Liver (tissue), 10 donors: ENCODE measurements at places on chromosomes 16 and 17.

DNA sequence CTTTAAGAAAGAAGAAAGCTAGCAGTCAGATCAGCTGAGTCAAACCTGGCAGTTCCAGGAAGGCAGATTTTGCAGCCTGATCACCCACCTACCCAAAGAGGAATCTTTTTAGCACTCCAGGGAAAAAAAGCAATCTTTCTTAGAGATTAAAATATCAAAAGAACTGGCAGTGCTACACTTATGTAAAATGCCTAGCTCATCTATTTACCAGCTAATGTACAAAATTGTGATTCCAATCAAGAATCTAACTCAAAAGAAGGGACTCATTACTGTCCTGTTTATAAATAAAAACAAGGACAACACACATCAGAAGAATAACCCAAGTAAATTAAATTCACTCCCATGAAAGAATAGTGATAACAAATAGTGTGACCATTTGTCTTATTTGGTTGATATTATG lies 222.4 kb upstream of the ERCC4 start:
- no peaks in the 10 kb centered on the region for H3K27me3 ChIP-seq
- DNase-seq = no peak
- no peak overlapping the region for H3K4me3 ChIP-seq
- no peak overlapping the region for H3K27ac ChIP-seq

DNA sequence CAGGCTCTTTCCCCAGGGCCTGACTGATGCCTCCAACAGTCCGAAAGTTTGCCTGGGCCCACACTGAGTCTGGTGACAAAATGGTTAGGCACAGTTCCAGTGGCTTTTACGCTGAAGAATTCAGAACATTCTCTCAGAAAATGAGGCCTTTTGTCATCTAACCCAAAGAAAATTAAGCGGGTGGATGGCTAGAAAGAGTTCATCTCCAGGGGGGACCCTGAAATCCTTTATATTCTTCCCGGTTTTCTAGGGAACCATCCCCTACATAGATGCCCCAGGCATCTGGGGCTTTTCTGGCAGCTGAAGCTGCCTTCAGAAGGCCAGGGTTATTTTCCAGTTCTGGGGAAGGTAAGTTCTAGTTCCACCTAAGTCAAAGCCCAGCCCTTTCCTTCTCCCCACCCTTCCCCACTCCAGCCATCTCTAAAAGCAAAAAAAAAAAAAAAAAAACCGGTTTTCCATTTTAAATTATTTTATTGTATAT lies 2.2 kb downstream of the RASD1 start:
- peak overlapping the region; percentile 9 for H3K27ac ChIP-seq
- H3K27me3 ChIP-seq = no peaks in the 10 kb centered on the region
- DNase-seq = no peak
- peak overlapping the region; percentile 56 for H3K4me3 ChIP-seq

- no peak overlapping the region for H3K4me3 ChIP-seq
- H3K4me1 ChIP-seq = peaks cover 25% of the 10 kb centered on the region
- H3K27me3 ChIP-seq = peaks cover 5% of the 10 kb centered on the region
Observed at GRCh38 chr17:56598466-56598865, 5.0 kb downstream of the NOG start.

DNA sequence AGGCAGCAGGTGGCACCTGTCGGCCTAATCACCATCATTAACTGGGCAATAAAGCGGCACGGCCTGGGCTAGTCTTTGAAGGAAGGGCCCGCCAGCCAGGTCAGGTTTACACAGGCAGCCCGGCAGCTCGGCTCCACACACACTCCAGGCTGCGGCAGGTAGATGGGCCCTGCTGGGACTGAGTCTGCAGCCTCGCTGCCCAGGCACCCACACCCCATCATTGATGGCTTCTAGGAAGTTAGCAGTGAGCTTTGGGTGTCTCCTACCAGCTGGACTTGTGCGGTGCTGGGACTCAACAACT lies 6.8 kb upstream of the FOXN1 start:
- no peak overlapping the region for H3K27ac ChIP-seq
- DNase-seq = no peak
- no peaks in the 10 kb centered on the region for H3K27me3 ChIP-seq
- H3K4me3 ChIP-seq = no peak overlapping the region

DNA sequence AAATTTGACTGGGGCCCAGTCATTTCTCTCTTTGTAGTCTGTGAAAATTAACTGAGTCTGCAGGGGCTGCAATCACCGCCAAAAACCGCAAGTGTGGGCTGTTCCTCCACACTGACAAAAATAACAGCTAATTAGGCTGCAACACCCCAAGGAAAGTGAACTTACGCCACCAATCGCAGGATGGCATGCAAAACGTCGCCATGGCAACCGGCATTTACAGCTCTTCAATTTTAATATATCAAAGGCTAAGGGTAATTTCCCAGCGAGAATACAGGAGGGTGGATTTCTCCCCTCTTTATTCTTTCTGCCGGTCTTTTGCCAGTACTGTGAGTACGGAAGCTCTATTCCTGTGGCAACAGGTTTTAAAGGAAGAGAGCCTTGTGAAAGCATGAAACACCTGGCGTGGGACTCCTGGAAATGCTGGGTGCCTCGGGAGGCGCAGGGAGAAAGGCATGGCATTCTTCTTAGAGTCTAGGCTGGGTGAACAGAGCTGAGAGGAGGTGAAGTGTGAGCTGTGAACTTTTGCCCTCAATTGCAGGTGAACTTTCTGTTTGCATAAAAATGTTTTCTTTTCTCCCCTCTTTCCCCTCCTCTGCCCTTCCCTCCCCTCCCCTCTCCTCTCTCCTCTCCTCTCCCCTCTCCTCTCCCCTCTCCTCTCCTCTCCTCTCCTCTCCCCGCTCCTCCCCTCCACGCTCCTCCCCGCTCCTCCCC lies 399.7 kb downstream of the XYLT1 start:
- H3K27ac ChIP-seq = no peak overlapping the region
- H3K4me3 ChIP-seq = no peak overlapping the region
- no peaks in the 10 kb centered on the region for H3K36me3 ChIP-seq
- H3K4me1 ChIP-seq = no peaks in the 10 kb centered on the region
- no peak for DNase-seq

- H3K27me3 ChIP-seq = no peaks in the 10 kb centered on the region
- H3K36me3 ChIP-seq = no peaks in the 10 kb centered on the region
- H3K27ac ChIP-seq = no peak overlapping the region
- H3K4me1 ChIP-seq = peaks cover 15% of the 10 kb centered on the region
- H3K4me3 ChIP-seq = no peak overlapping the region
- no peak for DNase-seq
Observed at GRCh38 chr16:78286065-78286464, 186.6 kb downstream of the WWOX start.

GRCh38 chr16:70578035-70578434 lies 54.4 kb downstream of the SF3B3 start:
- H3K4me1 ChIP-seq = peaks cover 3% of the 10 kb centered on the region
- H3K36me3 ChIP-seq = no peaks in the 10 kb centered on the region
- H3K27ac ChIP-seq = no peak overlapping the region
- H3K27me3 ChIP-seq = no peaks in the 10 kb centered on the region
- H3K4me3 ChIP-seq = no peak overlapping the region
- no peak for DNase-seq

GRCh38 chr17:10059684-10060211 lies 138.7 kb downstream of the GAS7 start:
- no peak overlapping the region for H3K4me3 ChIP-seq
- H3K27ac ChIP-seq = no peak overlapping the region
- no peaks in the 10 kb centered on the region for H3K36me3 ChIP-seq
- no peak for DNase-seq

- H3K4me3 ChIP-seq = no peak overlapping the region
- H3K4me1 ChIP-seq = no peaks in the 10 kb centered on the region
- H3K27ac ChIP-seq = no peak overlapping the region
- H3K27me3 ChIP-seq = no peaks in the 10 kb centered on the region
- DNase-seq = no peak
Observed at GRCh38 chr16:17567455-17567854, 96.7 kb upstream of the XYLT1 start.

GRCh38 chr16:87040169-87041117 lies 276.7 kb downstream of the C16orf95 start:
- DNase-seq = no peak
- H3K27ac ChIP-seq = no peak overlapping the region
- H3K36me3 ChIP-seq = no peaks in the 10 kb centered on the region
- no peak overlapping the region for H3K4me3 ChIP-seq
- no peaks in the 10 kb centered on the region for H3K27me3 ChIP-seq
- no peaks in the 10 kb centered on the region for H3K4me1 ChIP-seq

GRCh38 chr17:691423-691822 lies 23.2 kb downstream of the VPS53 start:
- H3K27me3 ChIP-seq = no peaks in the 10 kb centered on the region
- no peak for DNase-seq
- no peaks in the 10 kb centered on the region for H3K4me1 ChIP-seq
- no peak overlapping the region for H3K4me3 ChIP-seq
- H3K36me3 ChIP-seq = peaks cover 46% of the 10 kb centered on the region

- H3K4me3 ChIP-seq = no peak overlapping the region
- no peak overlapping the region for H3K27ac ChIP-seq
- no peak for DNase-seq
- no peaks in the 10 kb centered on the region for H3K27me3 ChIP-seq
Observed at GRCh38 chr17:45382226-45382625, 50.4 kb downstream of the ARHGAP27 start.

DNA sequence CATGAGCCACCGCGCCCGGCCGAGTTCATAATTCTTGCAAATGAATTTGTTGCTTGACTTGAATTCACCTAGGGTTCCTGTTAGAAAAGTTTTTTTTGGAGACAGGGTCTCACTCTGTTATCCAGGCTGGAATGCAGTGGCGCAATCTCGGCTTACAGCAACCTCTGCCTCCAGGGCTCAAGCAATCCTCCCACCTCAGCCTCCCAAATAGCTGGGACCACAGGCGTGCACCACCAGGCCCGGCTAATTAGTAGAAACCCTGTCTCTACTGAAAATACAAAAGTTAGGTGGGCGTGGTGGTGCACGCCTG lies 99.8 kb downstream of the MYH11 start:
- H3K36me3 ChIP-seq = no peaks in the 10 kb centered on the region
- H3K27ac ChIP-seq = no peak overlapping the region
- DNase-seq = no peak
- no peaks in the 10 kb centered on the region for H3K4me1 ChIP-seq
- no peak overlapping the region for H3K4me3 ChIP-seq

DNA sequence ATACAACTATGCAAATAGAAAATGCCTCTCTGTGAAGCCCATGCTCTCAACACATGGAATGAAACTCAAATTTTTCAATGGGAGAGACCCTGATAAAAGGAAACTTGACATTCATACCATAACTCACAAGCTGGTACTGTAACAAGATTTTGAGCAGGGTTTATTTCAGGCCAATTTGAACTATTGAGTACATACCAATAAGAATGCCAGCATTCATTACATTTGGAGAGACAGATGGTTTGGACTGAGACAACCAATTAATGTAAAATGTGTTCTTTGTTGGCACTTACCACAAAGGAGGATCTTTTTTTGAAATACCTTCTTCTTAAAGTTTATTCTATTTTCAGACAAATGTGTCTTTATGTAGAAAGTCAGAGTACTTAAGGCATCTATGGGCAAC lies 1357.0 kb upstream of the GOT2 start:
- no peaks in the 10 kb centered on the region for H3K36me3 ChIP-seq
- no peak for DNase-seq
- H3K4me3 ChIP-seq = no peak overlapping the region
- no peak overlapping the region for H3K27ac ChIP-seq
- no peaks in the 10 kb centered on the region for H3K4me1 ChIP-seq

DNA sequence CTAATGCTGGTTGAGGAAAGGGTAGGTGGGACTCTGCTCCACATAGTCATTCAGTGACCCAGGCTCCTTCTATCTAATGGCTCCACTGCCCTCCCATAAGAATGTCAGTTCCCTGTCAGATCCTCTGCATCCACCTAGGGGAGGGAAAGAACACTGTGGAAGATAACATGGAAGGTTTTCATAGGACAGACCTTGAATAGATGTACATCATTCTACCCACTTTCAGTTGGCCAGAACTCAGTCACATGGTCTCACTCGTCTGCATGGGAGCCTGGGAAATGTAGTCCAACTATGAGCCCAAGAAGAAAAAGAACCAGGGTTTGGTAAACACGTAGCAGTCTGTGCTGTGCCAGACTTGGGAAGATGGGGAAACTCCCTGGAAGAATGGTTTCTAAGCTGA lies 27.1 kb upstream of the SCNN1B start:
- no peaks in the 10 kb centered on the region for H3K36me3 ChIP-seq
- DNase-seq = no peak
- H3K27ac ChIP-seq = no peak overlapping the region
- H3K4me1 ChIP-seq = no peaks in the 10 kb centered on the region
- H3K4me3 ChIP-seq = no peak overlapping the region

- no peak overlapping the region for H3K27ac ChIP-seq
- H3K4me1 ChIP-seq = no peaks in the 10 kb centered on the region
- no peaks in the 10 kb centered on the region for H3K27me3 ChIP-seq
- no peaks in the 10 kb centered on the region for H3K36me3 ChIP-seq
Observed at GRCh38 chr17:51322390-51323029, 62.2 kb downstream of the UTP18 start.

DNA sequence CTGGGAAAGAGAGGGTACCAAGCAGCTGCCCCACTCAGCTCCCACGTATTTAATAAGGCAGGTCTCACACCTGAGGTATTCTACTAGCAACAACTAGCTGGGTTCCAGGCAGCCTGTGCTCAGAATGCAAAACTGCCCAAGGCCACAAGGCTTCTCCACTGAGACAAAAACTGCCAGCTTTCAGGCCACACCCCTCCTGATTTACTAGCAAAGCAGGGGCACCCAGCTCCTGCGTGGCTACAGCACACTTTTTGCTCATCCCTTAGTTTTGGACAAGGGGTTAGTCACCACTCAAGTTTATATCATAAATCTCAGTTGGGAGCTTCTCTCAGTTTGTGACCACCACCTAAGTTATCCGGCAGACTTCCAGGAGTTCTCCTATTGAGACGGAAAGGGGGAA lies 494.6 kb downstream of the CDH11 start:
- no peaks in the 10 kb centered on the region for H3K4me1 ChIP-seq
- H3K36me3 ChIP-seq = no peaks in the 10 kb centered on the region
- no peaks in the 10 kb centered on the region for H3K27me3 ChIP-seq
- DNase-seq = no peak
- no peak overlapping the region for H3K27ac ChIP-seq

DNA sequence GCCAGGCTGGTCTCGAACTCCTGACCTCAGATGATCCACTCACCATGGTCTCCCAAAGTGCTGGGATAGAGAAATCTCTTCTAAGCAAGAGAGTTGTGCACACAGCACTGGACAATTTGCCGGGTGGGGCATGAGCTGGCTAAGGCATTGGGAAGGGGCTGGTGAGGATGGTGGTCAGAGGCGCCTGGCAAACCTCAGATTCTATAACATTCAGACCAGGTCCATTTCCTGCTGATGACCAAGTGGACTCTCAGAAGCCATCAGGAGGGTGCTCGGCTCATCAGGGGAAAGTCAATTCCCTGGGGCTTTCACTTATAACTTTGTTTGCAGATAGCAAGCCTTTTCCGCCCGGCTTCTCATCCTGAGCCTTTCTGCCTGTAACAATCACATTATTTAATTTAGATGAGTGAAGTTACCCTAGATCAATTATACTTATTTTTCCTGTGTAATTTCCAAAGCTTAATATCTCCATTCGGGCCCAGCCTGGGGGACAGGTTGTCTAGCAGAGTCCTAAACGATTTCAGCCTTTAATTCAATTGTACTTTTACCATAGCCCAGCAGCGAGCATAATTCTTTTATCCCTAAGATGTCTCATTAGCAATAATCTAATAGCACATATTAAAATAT lies 15.0 kb upstream of the SLC6A2 start:
- no peaks in the 10 kb centered on the region for H3K36me3 ChIP-seq
- H3K27me3 ChIP-seq = no peaks in the 10 kb centered on the region
- DNase-seq = no peak
- peaks cover 18% of the 10 kb centered on the region for H3K4me1 ChIP-seq

GRCh38 chr16:20956319-20956718 lies 55.7 kb downstream of the LYRM1 start:
- H3K27me3 ChIP-seq = no peaks in the 10 kb centered on the region
- no peaks in the 10 kb centered on the region for H3K4me1 ChIP-seq
- H3K4me3 ChIP-seq = no peak overlapping the region
